ENCODE measurements at places on chromosomes 16 and 17.
A peak's percentile ranks its signal among the peaks of the same experiment; 100 is the strongest.

DNA sequence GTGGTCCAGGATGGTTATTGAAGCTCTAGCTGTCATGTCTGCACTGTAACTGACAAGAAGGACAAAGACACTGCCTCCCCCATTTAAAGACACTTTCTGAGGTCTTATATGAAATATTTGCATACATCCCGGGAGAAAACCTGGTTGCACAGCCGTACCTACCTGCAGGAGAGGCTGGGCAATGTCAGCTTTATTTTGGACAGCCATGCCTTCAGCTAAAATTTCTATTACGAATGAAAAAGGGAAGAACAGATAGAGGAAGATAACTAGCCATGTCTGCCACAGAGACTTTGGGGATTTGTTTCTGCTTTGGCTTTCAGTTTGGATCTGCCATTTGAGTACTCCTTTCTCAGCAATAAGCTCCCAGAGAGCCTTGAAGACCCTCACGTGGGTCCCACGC, 19.0 kb downstream of the SLC7A6 start:
- DNase-seq: no peak

DNA sequence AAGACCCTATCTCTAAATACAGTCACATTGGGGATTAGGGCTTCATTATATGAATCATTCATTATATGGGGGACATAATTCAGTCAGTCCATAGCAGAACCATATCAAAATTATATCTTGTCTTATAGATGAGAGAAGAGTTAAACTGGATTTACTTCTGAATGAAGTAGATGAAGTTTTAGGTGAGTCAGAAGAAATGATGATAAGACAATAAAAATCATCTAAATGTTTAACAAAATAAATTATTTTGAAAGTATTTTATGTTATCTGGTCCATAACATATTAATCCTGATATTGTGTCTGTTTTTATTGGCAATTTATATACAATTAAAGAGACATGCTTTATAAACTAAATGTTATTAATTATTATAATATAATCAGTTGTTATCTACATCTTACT, 76.9 kb upstream of the EFCAB3 start:
- DNase-seq: no peak

- DNase-seq: no peak
Measured at GRCh38 chr17:7515911-7516610, 31.9 kb downstream of the POLR2A start.

GRCh38 chr16:78490431-78490830, 391.0 kb downstream of the WWOX start:
- no peak for DNase-seq

- peak; percentile 56 for DNase-seq
Measured at GRCh38 chr16:89308391-89309333, 91.2 kb downstream of the ZNF778 start.

- peak; percentile 60 for DNase-seq
Measured at GRCh38 chr17:83083368-83084201, 4.2 kb downstream of the METRNL start.

GRCh38 chr16:31183432-31184428, 3.8 kb downstream of the FUS start:
- no peak for DNase-seq

GRCh38 chr17:45584092-45585036, 93.8 kb upstream of the PLEKHM1 start:
- DNase-seq: peak; percentile 67

GRCh38 chr17:71846561-71847110, 274.2 kb upstream of the SOX9 start:
- DNase-seq: no peak

DNA sequence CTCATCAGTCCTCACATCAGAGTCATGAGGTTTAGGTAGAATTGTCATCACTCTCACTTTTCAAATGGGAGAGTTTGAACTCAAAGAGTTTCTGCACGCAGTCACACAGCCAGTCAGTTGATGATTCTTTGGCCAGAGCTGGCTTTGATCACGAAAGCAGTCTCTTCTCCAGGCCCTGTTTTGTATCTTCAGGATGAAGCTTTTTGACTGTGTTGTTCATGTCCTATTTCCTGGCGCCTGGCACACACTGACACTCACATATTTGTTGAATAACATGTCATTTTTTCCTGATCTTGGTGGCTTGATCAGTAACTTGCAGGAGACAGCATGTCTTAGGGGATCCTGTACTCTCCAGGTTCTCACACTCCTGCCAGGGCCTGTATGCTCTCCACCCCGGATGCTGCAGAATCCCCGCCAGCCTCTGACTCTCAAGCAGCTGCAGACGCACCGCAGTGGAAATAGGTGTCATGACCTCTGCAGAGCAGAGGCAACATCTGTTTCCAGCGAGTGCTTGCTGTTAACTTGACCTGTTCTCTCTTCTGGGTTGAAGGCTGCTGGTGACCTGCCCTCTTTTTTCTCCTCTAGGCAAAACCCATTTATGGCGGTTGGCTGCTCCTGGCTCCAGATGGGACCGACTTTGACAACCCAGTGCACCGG, 33.0 kb downstream of the MPRIP start:
- DNase-seq: peak; percentile 45

DNA sequence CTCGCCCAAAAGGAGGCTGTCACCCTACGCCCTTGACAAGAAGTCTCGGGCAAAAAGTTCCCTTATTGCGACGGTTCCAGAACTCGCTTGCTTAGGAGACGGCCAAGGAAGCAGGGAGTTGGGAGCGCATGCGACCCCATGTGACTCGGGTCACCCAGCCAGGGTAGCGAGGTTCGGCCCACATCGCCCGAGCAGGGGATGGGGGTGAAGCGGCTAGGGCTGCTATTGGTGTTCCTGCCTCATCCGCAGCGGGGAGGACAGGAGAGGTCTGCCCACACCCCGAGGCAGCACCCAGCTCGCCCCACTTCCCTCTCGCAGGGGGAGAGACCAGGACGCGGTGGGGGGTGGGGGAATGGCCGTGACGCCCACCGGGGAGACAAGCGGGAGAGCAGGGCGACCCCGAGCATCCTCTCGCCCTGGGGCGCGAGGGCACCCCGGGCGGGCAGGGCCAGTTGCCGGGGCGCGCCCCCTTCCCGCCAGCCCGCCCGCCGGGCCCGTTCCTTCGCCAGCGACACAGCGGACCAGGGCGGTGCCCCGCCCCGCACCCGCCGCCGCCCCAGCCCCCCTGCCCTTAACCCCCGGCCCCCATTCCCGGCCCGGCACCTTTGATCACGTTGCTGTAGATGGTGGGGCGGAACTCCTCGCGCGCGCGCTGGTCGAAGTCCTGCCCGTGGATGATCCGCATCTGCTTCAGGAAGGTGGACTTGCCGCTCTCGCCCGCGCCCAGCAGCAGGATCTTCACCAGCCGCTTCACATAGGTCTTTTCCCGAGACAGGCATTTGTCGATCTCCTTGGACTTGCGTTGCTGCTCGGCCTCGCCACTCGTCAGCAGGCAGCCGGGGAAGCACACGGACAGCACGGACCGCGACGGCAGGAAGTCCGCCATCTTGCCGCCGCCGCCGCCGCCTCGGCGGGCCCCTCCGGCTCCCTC, 567 bp downstream of the GNA13 start:
- no peak for DNase-seq

- DNase-seq: no peak
Measured at GRCh38 chr17:68544111-68544915, 32.1 kb downstream of the PRKAR1A start.

DNA sequence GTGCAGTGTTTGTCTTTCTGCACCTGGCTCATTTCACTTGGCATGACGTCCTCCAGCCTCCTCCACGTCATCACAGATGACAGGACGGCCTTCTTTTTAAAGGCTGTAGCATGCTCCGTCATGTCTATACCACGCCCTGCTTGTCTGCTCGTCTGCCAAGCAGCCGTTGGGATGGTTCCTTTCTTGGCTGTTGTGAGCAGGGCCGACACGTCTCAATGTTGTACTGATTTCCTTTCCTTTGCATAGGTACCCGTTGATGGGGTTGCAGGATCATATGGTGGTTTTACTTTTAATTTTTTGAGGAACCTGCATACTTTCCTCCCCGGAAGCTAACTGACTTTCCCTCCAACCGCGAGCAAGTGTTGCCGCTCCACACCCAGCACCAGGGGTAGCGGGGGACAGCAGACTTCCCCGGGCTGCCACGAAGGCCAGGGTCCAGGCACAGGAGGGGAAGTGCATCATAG, 212.2 kb upstream of the ZNF469 start:
- no peak for DNase-seq

DNA sequence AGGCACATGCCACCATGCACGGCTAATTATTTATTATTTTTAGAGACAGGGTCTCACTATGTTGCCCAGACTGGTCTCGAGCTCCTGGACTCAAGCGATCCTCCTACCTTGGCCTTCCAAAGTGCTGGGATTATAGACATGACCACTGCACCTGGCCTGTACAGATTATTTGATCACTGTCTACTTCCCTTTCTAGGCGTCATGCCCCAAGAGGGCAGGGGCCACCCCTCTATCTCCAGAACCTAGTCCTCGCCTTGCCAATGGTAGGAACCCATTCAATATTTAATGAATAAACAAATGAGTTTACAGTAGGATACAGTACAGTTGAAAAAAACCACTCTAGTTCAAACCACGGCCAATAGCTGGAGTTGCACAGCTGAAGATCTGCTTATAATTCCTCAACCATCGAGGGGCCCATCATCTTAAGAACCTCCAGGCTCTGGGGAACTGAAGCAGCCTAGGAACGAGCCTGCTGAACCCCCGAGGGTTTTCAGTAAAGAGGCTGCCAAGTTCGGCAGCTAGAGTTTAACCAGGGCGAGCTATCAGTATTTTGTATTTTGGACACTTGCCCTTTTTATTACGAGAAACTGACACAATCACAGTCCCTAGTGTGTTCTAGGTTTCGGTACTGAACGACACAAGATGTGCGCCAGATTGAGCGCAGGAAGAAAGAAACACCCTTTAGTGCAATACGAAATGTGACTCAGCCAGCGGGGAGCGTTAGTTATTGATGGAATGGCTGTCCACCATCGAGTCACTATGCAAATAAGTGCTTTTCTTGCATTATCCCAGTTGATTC, 14.6 kb downstream of the ADCY9 start:
- DNase-seq: no peak

DNA sequence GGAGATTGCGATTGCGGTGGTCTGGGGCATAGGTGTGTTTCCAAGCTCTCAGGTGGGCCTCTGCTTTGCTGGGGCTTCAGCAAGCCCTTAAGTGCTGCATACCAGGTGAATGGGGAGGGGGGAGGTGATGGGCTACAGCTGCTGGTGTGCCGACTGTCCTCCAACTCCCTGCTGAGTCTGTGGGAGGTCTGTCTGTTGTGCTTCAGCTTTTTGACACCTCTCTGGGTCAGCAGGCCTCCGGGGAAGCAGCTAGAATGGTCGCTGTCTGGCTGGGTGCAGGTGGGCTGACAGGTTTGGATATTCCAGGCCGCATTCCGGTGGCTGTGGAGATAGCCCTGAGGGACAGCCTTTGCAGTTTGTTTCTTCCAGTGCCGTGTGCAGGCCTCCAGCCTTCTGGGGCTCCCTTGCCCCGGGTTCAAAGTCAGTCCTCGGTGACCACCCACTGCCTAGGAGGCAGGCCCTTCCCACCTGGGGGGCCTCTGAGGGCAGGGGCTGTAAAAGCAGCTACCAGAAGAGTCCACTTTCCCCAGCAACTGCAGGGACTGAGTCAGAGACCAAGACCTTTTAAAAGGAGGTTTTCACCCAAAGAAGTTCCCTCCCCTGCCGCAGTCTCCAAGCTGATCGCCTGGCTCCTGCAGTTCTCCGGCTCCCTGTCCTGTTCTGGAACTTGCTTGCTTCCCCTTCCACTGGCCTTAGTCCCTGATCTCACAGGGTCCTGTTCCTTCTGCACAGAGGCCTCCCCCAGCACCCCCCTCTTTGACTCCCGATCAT, 2.0 kb upstream of the TTYH2 start:
- no peak for DNase-seq

- no peak for DNase-seq
Measured at GRCh38 chr17:60330731-60331130, 61.2 kb downstream of the USP32 start.

- peak; percentile 4 for DNase-seq
Measured at GRCh38 chr16:80466024-80466987, 74.5 kb upstream of the DYNLRB2 start.

DNA sequence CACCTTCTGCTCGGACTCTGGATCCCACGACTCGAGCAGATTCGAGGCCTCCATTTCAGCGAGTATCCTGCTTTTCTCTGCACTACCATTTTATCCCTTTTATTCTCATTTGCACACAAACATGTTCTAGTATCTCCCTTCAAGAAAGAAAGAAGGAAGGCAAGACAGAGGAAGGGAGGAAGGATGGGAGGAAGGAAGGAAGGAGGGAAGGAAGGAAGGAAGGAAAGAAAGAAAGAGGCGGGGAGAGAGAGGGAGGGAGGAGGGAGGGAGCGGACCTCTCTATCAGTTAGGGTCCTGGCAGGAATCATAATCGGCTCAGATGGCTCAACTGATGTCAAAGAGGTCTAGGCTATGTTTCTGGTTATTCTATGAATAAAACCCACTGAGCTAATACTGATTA, 10.3 kb upstream of the KSR1 start:
- no peak for DNase-seq

DNA sequence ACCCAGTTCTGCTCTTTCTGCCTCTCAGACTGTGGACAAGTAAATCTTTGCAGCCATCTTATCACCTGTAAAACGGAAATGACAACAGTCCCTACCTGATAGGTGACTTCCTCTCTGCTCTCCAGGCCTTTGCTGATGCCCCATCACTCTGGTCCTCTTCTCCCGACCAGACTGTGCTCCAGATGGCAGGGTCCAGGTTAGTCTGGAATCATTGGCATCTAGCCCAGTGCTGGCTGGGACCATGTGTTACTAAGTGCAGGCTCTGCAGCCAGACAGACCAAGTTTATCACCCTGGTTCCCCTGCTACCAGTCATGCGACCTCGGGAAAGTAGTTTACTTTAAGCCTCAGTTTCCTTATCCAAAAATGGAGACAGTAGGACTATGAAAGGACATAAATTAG, 1.8 kb upstream of the NUBP1 start:
- no peak for DNase-seq

All from naive thymus-derived CD8-positive, alpha-beta T cell (primary cell).